Fibroblast of mammary gland (primary cell): ENCODE measurements at places on chromosomes 3 and 15.

DNA sequence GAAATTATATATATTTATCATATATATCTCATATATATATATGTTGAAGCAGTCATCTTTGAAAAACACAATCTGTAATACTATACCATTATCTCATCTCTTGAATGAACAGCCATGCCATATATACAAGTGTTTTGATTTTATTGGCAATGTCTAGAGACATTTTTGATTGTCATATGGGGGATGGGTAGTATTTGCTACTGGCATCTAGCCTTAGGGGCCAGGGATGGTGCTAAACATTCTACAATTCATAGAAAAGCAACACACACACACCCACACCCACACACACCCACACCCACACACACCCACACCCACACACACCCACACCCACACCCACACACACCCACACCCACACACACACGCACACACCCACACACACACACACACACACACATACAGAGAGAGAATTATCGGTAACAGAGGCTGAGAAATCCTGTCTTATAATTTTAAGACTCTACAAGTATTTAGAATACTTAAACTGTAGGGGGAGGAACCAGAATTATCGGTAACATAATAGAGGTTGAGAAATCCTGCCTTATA lies 11.1 kb upstream of the PIK3R4 start:
- no peak for DNase-seq

DNA sequence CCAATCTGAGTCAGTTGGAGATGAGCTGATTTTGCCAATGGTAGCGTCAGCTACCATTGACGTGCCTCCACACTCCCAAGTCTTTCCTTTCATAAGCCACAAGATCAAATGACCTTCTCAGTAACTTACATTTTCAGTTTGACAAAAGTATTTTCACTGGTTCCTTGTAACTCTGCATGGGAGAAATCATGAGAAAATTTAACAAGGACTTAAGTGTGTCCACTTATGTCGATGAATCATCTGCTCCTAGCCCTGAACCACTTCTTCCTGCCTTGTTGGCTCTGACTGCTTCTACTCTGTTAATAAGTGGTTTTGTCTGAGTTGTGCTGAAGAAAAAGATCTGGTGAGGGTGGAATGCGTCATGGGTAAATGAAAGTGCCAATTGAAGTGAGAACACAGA lies 101.2 kb downstream of the NFKBIZ start:
- peak; percentile 90 for DNase-seq

DNA sequence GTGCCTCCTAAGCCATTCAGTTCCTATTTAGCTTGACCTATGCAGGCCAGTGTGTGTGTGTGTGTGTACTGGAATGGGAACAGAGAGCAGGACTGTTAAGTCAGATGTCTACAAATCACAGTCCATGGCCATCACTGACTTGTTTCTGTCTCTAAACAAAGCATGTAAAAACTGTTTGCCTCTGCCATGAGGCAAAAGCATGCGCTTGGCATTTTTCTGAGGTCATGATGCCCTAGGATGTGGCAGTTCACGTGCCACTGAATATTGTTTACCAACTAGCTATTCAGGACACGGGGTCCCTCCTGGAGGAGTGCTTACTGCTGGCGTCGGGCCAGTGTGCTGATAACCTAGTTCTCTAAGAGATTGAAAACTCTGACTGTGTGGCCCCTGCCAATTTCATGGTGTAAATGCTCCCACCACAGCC lies 8.2 kb upstream of the ATP13A3 start:
- peak; percentile 37 for DNase-seq

DNA sequence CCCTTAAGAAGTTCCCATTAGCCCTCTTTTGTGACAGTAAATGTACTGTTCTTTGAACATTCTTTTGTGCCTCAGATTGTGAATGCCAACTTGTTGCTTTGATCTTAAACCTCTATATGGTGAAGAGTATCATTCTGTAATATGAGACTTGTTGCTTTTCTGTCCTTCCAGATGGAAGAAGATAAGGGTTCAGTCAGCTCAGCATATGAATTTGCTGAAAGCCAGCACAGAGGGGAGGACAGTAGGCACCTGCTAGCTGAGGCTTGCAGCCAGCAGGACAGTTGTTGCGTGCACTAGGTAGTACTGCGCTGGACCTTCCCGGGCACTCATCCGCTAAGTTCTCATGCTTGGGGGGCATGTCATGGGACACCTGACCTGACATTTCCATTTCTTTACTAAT lies 74.7 kb downstream of the DCUN1D1 start:
- DNase-seq, result no peak

DNA sequence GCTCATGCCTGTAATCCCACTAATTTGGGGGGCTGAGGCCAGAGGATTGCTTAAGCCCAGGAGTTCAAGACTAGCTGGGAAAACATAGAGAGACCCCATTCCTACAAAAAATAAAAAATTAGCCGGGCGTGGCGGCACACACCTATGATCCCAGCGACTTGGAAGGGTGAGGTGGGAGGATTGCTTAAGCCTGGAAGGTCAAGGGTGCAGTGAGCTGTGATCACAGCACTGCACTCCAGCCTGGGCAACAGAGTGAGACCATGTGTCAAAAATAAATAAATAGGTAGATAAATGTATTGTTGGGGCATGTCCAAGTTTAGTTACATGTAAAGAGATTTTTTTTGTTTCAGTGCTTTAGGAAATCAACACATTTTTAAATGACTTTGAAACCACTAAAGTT lies 36.4 kb downstream of the SLC12A1 start:
- DNase-seq, result no peak

DNA sequence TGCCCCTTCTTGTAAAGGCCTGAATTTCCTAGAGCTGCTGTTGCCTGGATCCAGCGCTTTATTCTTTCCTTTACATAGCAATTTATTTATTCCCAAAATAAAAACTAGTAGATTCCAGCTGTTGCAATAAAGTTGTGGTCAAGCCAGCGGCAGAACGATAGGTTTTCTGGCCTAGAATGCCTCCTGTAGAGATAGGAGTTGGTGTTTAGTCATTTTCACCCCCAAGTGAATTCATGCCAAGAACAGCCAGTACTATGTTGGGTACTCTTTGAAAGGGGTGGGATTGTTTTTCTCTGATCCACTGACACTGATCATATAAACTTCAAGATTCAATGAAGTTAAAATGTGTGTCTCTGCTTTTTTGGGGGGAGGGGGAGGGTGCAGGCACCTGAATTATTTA lies 69.7 kb downstream of the KLHL25 start:
- DNase-seq, result peak; percentile 84

DNA sequence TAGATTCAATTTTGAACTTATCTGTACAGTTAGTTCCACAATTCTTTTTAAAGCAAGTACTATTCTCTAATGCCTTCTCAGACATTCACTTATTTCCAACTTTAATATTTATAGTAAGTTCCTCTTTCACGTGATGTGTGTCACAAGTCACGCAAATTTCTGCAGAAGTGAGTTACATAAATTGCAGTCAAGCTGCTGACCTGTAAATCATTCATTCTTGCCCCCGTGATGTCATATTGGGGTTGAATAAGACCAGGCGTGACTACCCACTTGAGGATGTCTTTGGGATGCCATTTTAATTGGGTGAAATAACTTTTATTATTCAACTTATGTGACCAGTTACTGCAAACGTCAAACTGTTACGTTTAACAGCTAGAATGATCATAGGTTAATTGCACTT lies 15.1 kb downstream of the PPARG start:
- no peak for DNase-seq

GRCh38 chr15:84814916-84815315 lies 2.2 kb upstream of the ALPK3 start:
- DNase-seq, result no peak

DNA sequence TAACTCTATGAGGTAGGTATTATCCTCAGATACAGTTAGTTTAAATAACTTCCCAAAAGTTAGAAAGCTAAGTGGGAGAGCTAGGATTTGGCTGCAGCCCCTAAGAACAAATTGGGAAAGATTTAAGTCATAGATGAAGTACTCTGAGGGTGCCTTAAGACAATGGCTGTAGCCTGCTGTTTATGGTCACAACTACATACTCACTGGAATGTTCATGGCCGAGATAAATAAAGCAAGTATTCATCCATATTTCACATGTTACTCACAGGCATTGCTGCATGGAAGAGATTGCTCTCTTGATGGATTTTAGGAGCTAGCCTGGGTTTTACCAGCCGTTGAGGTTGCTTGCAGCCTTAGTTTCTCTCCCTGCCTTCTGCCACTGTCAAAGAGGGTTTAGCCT lies 145.0 kb downstream of the CMSS1 start:
- DNase-seq, result peak; percentile 73

DNA sequence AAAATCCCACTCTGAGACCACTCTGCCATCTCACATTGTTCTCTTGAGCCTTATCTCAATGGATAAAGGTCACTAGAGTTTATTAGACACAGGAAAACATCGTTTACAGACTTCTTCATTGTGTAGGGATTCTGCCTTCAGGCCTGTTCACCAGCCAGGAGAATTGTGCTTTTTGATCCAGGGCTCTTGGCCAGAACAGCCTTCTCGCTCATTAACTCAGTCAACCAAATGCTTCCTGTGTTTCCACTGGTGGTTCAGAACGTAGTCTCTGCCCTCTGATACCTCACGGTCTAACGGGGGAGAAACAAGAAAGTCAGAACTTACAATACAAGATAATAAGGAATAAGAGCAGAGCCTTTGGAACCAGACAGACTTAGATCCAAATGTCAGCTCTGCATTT lies 54.2 kb upstream of the TSEN2 start:
- DNase-seq, result no peak

DNA sequence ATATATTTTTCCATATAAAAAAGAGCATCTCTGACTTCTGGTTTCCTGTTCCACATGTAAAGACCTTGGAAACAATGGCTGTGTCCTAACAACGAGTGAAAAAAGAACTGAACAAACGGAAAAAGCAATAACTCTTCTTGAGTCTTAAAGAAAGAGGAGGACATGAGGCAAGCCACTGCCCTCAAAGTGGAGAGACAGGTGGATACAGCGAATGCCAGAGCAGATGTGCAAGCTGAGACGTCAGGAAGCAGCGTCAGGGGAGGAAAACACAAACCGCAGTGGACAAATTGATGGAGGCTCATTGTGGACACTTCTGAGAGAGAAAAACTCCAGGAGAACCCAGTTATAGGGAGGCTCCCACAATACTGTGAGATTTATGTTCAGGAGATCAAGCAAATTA lies 208.0 kb upstream of the MME start:
- DNase-seq, result no peak

DNA sequence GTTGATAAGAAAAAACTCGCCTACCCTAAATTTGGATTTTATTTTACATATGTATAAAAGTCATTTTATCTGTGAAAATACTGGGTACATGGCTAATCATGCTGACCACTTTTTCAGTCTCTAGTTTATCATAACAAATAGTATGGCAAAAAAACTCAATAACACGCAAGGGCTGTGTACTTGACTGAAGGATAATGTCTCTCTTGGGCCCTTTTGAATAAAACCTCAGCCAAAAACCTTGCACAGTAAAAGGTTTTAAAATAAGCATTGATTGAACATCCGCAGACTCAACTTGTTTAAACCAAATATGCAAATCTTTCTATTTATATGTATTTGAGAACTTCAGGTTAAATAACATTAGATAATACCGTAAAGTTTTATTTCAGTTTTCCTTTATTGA lies 285.3 kb downstream of the CADM2 start:
- no peak for DNase-seq

DNA sequence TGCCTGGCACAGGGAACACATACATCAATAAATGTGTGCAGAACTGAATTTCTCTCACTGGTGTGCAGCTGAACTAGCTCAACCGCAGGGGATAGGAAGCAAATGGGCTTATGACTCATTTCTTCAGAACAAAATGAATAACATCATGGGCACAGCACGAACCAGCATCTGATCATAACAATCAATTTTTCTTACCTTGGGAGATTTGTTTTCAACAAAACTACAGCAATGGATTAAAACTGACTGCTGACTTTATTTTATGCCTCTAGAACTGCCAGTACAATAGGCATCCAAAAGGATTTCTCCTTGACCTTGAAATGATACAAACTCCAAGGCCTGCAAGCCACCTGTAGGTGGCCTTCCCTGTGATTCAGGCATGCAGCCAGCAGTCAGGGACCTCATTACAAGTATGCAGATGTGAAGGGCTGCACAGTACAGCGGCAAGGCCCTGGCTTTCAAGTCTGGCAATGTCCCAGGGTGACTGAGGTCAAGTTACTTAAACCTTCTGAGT lies 26.1 kb downstream of the TAMM41 start:
- peak; percentile 56 for DNase-seq

DNA sequence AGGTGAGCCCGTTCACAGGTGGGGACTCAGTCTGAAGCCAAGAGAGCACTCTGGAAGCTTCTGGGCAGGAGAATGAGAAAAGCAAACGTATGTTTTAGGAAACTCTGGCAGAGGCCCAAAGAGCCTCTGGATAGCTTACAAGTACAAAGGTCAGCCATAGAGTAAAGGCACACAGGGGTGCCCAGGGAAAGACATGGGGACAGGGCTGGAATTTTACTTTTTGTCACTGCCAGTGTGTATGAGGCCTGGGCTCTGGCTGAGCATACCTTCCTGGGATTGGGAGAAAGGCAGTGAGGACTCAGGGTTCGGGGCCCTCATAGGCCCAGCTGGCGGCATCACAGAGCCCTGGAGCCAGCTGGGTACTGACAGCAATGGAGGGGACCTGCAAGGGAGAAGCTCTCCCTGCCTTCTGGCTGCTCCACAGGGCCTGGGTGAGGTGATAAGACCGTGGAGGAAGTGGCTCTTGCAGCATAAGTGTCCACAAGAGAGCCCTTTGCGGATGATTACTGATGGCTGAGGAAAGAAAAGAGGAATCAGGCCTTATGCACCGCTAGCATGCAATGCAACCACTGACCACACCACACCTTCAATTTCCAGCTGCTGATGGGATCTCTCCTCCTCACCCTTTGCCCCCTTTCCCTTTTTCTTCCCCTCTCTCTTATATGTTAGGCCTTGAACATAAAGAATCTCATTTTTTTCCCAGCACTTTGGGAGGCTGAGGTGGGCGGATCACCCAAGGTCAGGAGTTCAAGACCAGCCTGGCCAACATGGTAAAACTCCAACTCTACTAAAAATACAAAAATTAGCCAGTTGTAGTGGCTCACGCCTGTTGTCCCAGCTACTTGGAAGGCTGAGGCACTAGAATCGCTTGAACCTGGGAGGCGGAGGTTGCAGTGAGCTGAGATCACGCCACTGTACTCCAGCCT lies 25.1 kb upstream of the BCL2L10 start:
- DNase-seq, result no peak

DNA sequence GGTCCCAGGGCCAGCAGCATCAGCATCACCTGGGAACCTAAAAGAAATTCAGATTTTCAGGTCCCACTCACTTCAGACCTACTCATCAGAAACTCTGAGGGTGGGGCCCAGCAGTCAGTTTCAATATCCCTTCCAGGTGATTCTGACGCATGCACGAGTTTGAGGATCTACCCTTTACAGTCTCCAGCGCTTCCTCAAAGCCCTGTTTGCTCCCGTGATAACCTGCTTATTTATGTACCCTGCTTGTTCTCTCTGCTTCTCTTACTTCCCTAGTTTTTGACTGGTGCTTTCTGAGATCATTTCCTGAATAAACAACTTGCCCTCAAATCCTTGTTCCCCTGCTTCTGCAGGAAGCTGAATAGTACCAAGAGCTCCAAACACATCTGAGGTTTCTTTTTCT lies 245.3 kb downstream of the ZNF621 start:
- no peak for DNase-seq

- peak; percentile 12 for DNase-seq
Measured at GRCh38 chr3:67292356-67293121, 294.4 kb downstream of the KBTBD8 start.
